ENCODE measurements at places on chromosomes 13 and 19.

DNA sequence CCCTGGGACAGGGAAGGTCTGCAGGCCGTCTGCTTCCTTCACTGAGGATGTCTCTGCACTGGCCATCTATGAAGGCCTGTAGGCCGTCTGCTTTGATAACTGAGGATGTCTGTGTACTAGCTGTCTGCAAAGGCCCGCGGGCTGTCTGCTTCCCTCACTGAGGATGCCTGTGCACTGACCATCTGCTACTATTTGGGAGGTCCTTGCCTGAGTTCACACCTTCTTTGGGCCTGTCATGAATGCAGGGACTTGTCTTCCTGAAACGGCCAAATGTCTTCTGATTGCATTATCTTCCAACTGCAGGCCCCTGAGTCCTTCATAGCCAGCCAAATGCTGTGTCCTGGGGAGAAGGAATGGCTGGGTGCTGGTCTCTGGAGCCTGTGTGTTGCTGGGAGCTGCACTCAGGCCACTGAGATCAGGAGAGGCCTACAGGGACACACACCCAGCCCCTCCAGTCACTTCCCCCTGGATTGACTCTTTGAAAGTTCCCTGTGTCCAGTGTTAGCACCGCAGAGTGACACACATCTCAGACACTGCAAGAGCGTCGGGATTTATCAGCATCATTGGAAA is 72.9 kb downstream of the TEX29 start:
- DNase-seq, result no peak

DNA sequence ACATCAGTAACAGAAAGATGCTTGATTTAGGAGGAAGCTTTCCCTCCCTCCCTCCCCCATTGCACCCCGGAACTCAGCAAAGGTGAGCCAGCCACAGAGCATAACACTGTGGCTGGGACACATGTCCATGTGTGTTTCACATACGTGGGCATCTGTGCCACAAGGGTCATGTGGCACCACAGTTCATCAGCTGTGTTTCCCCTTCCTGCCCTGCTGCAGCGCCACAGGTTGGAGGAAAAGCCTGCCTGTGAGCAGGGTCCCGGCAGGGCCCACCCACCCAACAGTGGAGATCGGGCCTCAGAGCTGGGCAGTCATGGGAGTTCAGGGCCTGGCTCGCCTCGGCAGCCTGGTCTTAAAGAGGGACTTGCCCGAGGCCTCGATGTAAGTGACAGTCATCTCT is 2.8 kb downstream of the ACP5 start:
- no peak for DNase-seq

- DNase-seq, result peak; percentile 34
Measured at GRCh38 chr19:16825312-16826052, 3.7 kb upstream of the SIN3B start.

DNA sequence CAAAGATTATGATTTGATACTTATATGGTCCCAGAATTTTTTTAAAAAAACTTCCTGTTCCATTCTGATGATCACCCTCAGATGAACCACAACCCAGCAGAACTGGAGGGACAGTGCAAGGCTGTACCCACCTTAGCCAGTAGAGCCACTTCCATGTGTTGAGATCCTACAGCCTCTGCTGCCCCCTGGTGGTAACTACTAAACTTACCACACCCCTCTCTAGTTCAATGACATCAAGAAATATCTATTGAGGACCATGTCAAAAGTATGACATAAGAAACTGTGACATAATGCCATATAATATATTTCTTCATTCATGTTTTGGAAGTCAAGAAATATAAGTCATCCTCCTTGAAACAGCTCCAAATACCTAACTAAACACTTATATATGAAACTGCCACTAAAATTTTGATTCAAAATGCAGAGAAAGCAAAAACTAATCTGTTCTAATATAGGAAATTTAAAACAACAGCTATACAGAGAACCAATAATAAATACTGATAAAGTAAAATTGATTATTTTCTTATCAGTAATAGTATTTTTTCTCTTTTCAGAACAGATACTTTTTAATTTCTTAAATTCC is 412.6 kb downstream of the KCTD12 start:
- DNase-seq, result peak; percentile 43

GRCh38 chr13:90293793-90294361 is 1053.6 kb upstream of the MIR17HG start:
- no peak for DNase-seq

GRCh38 chr19:46784262-46785053 is 3.9 kb downstream of the SLC1A5 start:
- DNase-seq, result peak; percentile 75

DNA sequence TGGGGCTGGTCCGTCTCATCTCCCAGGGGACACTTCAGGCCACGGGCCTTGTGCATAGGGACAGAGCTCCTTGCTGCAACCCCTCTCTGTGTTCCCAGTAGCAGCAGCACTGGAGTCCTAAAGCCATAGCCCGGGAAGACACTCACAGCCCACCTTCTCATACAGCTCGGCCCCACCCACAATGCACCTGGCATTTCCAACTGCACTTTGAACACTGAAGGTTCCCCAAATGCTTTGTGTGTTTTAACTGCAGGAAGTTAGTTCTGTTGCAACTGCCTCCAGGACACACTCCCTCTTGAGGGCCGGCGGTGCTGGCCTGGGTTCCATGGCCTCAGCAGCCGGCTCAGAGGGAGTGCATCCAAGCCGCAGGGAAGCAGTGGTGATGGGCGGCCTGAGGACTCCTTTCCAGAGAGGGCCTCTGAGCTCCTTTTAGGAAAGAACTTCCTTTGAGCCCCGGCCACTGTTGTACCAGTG is 22.7 kb upstream of the TMEM255B start:
- no peak for DNase-seq

GRCh38 chr13:93942016-93942415 is 537.5 kb downstream of the DCT start:
- no peak for DNase-seq

DNA sequence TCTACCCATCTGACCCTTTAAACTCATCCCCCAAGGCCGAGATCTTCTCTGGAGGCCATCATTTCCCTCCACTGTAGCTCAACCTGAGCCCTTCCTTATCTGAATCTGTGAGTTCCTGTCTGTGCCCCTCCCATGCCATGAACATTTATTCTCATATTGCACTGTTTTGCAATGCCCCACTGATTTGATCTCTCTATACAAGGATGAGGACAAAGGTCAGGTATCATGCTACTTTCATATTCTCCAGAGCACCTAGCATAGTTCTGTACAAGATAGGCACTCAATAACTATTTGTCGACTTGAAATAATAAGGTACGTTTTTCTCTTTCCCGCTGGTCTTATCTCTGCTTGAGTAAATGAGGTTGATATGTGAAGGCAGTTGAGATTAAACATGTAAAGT is 135.5 kb downstream of the KLF5 start:
- no peak for DNase-seq

DNA sequence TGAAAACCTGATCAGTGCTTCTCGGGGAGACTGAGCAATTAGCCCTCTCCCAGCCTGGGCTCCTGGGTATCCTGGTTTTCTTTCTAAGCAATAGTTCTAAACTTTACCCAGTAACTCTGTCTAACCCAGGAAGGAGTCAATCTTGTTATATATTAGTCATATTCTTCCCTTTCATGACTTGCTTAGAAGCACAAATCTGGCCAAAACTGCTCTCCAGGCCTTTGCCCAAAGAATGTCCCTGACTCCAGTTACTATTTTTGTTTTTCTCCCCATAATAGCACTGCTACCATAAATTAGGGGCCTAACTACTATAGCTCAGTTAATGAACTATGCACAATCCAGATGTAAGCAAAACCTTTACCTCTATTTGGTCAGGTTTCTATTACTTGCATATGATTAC is 355.8 kb upstream of the HTR2A start:
- DNase-seq, result no peak

- no peak for DNase-seq
Measured at GRCh38 chr19:18496980-18497256, 25.0 kb downstream of the ELL start.

DNA sequence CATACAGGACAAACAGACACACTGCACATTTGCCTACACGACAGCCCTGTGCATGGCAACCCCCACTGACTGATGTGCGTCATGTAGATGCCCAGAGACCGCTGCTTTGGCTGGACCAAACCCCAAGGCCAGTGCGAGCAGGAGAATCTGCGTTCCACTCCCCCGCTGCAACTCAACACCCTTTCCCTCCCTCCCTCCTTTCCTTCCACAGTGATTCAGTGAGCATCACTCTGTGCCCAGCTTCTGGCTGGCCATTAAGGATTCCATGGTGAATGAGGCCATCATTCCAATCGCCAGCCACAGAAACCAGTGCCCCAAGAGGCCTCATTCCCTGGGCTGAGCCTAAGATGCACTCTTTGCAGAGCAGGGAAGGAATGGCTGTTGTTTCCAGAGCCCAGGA is 61.6 kb downstream of the GSX1 start:
- DNase-seq, result no peak

DNA sequence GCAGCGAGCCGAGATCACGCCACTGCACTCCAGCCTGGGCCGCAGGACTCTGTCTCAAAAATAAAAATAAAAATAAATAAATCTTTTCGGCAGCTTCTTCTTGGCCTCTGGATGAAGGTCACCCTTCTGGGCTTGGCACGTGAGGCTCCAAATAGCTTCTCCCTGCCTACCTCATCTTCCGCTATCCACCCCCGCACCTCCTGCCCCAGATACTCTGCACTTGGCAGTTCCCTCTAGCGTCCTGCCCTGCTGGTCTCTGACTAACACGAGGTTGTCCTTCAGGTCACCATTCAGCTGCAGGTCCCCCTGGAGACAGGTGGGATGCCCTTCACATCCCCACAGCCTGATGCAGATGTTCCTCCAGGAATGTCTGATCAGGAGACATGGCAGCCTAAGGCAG is 8.5 kb upstream of the CCL25 start:
- DNase-seq, result no peak

- no peak for DNase-seq
Measured at GRCh38 chr13:51212758-51213157, 9.4 kb upstream of the FAM124A start.

GRCh38 chr19:49924004-49924880 is 4.8 kb upstream of the ATF5 start:
- DNase-seq, result peak; percentile 80

- DNase-seq, result no peak
Measured at GRCh38 chr19:47274891-47275761, 441 bp downstream of the INAFM1 start.

DNA sequence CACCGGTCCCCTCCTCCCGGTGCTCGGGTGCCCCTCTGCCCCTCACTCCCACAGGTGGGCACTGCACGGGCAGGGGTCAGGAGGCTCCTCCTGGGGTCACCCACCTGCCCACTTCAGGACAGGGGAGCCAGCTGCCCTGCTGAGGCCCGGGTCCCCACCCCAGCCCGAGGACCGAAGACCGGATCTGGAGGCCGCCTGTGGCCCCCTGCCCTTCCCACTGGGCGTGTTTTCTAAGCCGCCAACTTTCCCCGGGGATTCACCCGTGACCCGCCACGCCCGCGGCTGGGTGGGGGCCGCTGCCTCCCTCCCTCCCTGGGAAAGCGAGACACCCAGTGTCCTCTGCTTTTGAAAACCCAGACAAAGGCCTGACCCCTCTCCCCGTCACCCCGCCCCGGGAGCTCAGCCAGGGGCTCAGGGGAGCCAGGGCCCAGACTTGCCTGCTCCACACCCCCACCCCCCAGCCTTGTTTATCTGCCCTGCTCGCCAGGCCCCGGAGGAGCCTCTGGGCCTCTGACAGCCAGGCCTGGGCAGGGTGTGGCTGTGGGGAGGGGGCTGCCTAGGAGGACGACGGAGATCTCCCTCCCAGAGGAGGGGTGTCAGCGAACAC is 1.3 kb downstream of the PALM start:
- no peak for DNase-seq

DNA sequence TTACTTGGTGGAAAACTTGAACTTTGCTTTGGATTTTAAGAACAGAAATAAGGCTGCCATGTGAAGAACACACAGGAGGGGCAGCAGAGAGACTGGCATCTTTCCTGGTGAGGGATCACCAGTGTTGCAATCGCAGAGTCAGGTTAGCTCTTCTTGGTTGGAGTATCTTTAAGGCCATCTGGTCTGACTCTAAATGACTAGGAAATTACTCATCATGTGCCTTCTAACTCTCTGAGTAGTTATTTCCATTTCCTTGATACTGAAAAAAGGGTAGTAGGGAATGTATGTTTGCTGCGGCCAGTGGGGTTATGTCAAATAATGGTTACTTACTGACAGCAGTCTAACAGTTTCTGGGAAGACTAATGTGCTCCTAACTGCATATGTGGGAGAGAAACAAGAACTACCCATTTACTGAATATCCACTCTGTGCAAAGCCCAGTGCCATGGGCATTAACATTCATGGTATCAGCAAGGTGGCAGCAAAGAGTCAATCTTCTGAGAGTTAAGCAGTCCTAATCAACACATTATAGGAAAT is 122.1 kb downstream of the COG6 start:
- DNase-seq, result no peak

- DNase-seq, result no peak
Measured at GRCh38 chr19:7534531-7535046, 928 bp upstream of the PNPLA6 start.

DNA sequence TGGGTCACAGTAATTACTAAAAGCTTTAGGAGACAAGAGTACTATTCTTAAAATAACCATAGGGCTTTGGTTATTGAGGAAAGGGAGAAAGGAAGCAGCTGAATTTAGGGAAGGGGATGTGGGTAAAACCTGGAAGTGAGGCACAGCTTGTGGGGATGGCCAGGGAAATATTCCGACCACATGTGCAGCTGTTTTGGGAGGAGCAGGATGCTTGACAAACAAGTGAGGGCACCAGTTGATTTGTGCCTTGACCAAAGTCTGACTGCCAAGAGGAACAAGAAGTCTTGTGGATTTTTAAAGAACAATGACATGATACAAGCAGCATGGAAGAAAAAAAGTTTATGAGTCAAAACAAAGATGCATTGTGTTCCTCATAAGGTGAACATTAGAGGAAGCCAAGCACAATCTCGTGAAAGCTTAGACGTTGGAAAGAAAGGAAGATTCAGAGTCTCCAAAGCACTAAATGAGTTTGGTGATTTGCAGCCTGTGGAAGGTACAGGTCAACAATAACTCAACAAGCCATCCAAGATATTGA is 108.5 kb upstream of the GPC6 start:
- no peak for DNase-seq

DNA sequence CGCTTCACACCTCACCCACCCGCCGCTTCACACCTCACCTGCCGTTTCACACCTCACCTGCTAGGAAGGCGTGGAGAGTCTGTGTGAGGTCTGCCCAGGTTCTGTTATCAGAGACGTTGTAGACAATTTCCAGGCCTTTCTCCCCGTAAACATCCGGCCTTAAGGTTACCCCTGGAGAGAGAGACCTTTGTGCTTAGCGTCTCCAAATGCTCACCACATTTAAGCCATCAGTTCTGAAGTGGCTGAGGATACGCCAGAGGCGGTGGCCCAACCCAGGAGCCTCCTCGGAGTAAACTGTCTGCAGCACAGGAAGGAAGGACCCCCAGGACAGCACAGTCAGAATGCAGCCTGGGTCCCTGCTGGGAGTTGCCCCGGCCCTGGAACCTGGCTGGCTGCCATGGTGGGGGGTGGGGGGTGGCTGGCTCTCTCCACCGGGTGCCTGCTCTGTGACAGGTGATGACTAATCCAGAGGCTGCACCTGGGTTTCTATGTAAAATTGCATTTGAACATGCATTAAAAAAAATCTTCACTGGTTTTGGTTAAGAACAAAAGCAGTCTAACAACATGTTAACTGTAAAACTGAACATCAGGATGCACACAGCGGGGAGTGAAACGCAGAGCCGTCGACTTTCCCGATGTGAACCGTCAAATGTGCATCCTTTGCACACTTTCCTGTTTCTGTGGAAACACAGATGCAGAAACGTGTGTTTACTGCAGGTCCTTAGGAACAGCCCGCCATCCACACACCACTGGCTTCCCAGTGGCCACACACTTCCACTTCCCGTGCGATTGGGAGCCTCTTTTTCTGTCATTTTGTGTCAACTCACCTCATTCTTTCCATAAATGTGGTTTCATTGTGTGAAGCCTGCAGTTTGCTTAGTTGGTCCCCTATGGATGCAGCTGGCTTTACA is 4.5 kb downstream of the ATP4B start:
- no peak for DNase-seq
